ENCODE measurements at places on chromosomes 3 and 15. TPM values are rescaled to one million over a fixed set of nuclear protein-coding genes. Genes with fewer than 3 reads are reported as not detected.

The CFAP44 gene
- total RNA-seq: 9.3 TPM

The GYG1 gene
- total RNA-seq: 25.3 TPM

The CAMP gene
- 12.1 TPM for total RNA-seq

The FBXO40 gene
- 1.5 TPM for total RNA-seq

The CCR9 gene
- 0.18 TPM for total RNA-seq

The DYNC1LI1 gene
- 28.4 TPM for total RNA-seq

The NPRL2 gene
- 27.5 TPM for total RNA-seq

The LRTM1 gene
- total RNA-seq: 16.1 TPM

The NDN gene
- total RNA-seq: 157 TPM

The CPLX3 gene
- not detected for total RNA-seq

The MAGEL2 gene
- total RNA-seq: 5.4 TPM

The APOD gene
- 9.4 TPM for total RNA-seq

The SAMMSON gene
- not detected for total RNA-seq

The NOX5 gene
- total RNA-seq: 0.23 TPM

The CPN2 gene
- total RNA-seq: 0.12 TPM

The RBPMS2 gene
- total RNA-seq: 1.4 TPM

The ZBED2 gene
- not detected for total RNA-seq

The CHRNA3 gene
- 0.41 TPM for total RNA-seq

The SLC12A8 gene
- total RNA-seq: 7.2 TPM

The SGO1 gene
- 4.0 TPM for total RNA-seq

The TEX55 gene
- not detected for total RNA-seq

The ILDR1 gene
- total RNA-seq: 6.4 TPM

The IL17RD gene
- total RNA-seq: 45.2 TPM

The SEC22C gene
- total RNA-seq: 47.0 TPM

The C15orf40 gene
- 48.6 TPM for total RNA-seq

The PLSCR5 gene
- total RNA-seq: not detected

The SIN3A gene
- 59.6 TPM for total RNA-seq

The FRMD5 gene
- total RNA-seq: 0.82 TPM

The EFHB gene
- 1.5 TPM for total RNA-seq

The TAMM41 gene
- 16.8 TPM for total RNA-seq

The NUTM1 gene
- total RNA-seq: not detected

The ARL14 gene
- not detected for total RNA-seq

The CYP1A2 gene
- total RNA-seq: not detected

The ARRDC4 gene
- 27.7 TPM for total RNA-seq

The ANKRD63 gene
- 0.58 TPM for total RNA-seq

The SCG5 gene
- total RNA-seq: 7.6 TPM

The NPAP1 gene
- 0.82 TPM for total RNA-seq

The UNC45A gene
- 79.9 TPM for total RNA-seq

The CGNL1 gene
- 40.1 TPM for total RNA-seq

The PLXND1 gene
- total RNA-seq: 213 TPM

The STRIT1 gene
- 2.0 TPM for total RNA-seq

The MGLL gene
- total RNA-seq: 34.1 TPM

The PLAAT1 gene
- total RNA-seq: 4.0 TPM

The C3orf22 gene
- 0.12 TPM for total RNA-seq

The LAMB2 gene
- total RNA-seq: 537 TPM

The SERPINI2 gene
- 0.82 TPM for total RNA-seq

The SYNPR gene
- not detected for total RNA-seq

The ABHD17C gene
- 21.8 TPM for total RNA-seq

The IRAK2 gene
- 2.7 TPM for total RNA-seq

The ROPN1 gene
- not detected for total RNA-seq

The FOXB1 gene
- not detected for total RNA-seq

The LRRIQ4 gene
- 0.35 TPM for total RNA-seq

All from metanephros (tissue), 2 donors.